SIG-M5 (cell line): ENCODE measurements at places on chromosomes 11 and 22.

GRCh38 chr11:101429703-101430540 lies 153.9 kb downstream of the TRPC6 start:
- DNase-seq = no peak

DNA sequence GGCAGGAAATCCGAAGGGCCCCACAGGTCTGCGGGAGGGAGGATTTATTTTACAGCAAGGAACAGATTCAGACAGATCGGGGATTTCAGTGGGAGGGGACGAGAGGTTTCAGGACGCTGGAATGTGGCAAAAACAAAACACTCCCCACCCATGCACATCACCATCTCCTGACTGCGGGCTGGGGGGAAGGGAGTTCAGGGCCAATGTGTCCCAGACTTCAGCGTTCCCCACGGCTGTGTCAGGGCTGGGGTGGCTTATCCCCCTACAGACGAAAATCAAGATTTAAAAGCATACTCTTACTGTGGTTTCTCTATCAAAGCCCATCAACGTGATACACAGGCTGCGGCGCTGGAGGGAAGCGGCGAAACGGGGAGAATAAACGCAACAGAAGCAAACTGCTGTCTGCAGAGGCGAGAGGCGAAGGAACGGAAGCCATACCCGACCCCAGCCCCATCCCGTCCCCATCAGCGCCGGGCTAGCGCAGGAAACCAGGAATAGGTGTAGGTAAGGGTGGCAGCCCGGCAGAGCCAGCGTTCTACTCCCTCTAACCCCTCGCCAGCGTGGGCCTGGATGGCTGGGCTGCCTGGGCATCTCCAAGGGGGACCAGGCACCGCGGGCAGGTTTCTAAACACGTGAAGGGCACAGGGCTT lies 2.7 kb downstream of the TENM4 start:
- DNase-seq = no peak

DNA sequence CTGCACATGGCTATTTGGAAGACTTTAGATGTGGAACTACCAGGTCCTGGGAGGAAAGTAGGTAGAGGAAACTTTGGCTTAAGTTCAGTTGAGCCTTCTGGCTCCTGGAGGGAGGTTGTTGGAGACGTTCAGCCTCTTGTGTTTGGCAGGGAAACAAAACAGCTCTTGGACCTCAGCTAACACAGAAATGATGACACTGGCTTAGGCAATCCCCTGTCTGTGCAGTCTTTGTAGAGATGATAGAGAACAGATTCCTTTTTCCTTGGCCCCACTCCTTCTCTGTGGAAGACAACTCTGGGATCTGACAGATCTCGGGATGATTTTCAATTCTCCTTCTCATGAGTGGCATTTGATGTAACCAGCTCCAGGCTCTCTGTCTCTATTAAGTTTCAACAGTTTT lies 428.5 kb downstream of the TMEM135 start:
- DNase-seq = no peak

- DNase-seq = no peak
Measured at GRCh38 chr11:400241-400689, 6.3 kb downstream of the PKP3 start.

- DNase-seq = no peak
Measured at GRCh38 chr11:86816251-86816726, 15.9 kb downstream of the PRSS23 start.

DNA sequence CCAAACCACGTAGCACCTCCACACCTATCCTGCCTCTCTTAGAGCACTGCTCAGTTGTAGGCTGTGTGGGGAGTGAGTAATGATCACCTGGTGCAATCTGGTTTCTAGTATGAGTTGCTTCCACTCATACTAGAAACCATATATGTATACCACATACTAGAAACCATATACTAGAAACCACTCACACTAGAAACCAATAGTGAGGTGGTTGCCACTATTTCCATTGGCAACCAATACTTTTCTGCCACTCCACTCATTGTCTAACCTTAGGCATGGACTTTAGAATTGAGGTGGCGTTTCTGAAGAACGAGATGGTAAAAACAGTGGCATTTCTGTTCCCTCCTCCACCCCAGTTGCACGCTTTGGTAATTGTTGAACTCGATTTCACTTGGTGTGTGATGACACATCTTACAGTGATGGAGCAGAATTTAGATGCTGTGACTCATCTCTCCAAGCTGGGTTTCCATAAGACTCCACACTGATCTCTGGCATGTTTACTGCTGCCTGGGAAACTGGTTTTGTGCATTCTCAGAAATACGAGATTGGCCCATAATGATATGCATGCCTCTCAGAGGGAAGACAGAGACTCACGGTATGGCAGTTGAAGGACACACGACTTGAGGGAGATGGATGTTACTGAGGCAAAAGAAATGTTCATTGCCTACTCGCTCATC lies 82.9 kb downstream of the KIRREL3 start:
- no peak for DNase-seq
